ENCODE measurements at places on chromosomes 1 and 21. TPM values are rescaled to one million over a fixed set of nuclear protein-coding genes. Genes with fewer than 3 reads are reported as not detected.
A peak's percentile ranks its signal among the peaks of the same experiment; 100 is the strongest.

COL8A2 gene
- total RNA-seq = 13.0 TPM

DDX20 gene
- total RNA-seq = 18.7 TPM

GRCh38 chr1:68232289-68233148 is at the start of gene WLS:
WLS (minus strand) TSS chr1:68232523; CDS start chr1:68232299, 224 bp downstream.
- DNase-seq = peak; percentile 93

DNALI1 gene
- 7.5 TPM for total RNA-seq

- DNase-seq = no peak
These were observed 457.8 kb downstream of the PTPRC start for GRCh38 chr1:199096591-199096990.

GRCh38 chr1:210978974-210979354 is 155.0 kb downstream of the KCNH1 start:
- no peak for DNase-seq

DNA sequence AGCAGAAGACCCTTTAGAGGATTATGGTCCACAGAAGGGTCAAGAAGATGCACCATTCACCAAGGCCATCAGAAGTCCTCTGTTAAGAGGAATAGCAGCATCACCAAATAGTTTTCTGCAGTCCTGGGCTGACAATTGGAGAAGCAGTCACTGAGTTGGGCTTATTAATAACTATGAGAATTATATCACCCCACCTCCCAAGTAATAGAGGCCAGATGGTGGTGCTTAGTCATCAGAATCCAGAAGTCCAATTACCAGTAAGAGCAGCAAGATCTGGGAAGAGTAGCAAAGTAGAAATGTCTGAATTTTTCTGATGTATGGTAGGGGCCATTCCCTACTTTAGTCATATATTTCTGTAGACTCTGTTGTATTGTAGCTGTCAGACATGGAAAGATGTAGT is 6.1 kb upstream of the PSMA5 start:
- DNase-seq = no peak

CIART gene
- total RNA-seq = 15.3 TPM

- no peak for DNase-seq
These were observed 842 bp downstream of the ATXN7L2 start for GRCh38 chr1:109484519-109484975.

VWA1 gene
- 107 TPM for total RNA-seq

NEGR1 gene
- total RNA-seq = 58.9 TPM

DNA sequence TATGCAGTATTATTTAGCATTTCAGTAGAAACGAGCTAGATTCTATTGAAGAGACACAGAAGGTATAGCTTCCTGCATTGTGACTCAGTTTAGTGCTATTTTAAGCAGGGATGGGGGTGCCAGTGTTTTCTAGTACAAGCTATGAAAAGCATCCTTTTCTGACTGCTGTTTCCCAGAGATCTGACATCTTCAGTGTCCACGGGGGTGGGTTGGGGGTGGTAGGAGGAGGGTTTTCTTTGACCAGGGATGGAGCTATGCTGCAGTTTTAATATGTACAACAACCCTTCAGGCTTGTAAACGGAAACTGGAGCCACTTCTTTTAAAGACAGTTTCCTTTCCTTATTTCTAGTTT is 2.7 kb upstream of the NEGR1 start:
- DNase-seq = peak; percentile 64

DNA sequence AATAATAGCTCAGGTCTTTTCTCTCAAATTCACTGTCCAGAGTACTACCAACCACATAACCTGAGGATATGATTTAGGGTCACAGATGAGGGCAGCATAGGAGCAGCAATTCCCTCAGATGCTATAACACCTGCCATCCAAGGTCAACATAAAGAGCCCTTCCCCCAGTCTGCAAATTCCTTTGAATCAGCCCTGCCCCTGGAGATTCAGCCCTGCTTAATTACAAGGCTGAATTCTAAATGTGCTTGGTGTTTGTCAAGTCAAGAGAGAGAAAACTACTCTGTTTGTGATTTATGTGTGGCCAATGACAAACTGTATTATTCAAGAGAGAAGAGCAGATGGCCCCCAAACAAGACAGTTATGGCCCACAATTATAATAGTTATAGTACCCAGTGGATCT is 195.7 kb upstream of the ADGRL2 start:
- no peak for DNase-seq

DNA sequence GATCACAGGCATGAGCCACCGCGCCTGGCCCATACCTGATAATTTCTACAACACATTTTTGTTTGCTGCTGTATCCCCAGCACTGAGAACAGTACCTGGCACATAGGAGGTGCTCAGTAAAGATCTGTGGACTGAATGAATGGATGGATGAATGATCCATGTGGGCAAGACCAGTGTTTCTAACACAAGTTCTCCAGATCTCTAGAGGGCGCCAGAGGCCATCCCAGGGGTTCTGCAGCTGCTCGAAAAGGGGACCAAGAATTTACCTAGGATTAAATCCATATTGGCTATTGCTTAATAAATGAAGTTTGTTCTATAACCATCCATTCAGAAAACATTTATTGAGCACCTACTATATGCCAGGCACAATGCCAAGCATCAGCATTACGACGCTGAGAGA is 167.7 kb downstream of the ACTL8 start:
- DNase-seq = no peak

GRCh38 chr1:198318085-198318484 is 161.3 kb downstream of the NEK7 start:
- DNase-seq = no peak

GRCh38 chr1:22376976-22377375 is 74.7 kb upstream of the ZBTB40 start:
- no peak for DNase-seq

USP33 gene
- 68.4 TPM for total RNA-seq

DNA sequence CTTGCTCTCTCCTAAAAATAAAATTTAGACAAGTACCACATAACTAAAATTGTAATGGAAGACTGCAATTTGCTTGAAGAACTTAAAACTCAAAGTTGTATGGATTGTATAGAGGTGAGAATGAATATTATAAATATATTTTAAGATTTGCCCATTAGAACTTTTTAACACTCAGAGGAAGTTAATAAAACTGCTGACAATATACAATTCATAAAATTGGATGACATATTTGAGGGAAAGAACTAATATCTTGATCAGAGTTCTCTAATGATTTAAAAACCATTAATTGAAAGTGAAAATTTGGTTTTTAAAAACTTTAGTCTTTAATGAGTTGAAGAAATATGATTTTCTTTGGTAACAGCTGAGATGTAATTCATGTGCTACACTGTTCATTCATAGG is 20.9 kb downstream of the TTC3 start:
- DNase-seq = no peak

GRCh38 chr1:206545351-206545750 is 38.0 kb downstream of the RASSF5 start:
- DNase-seq = no peak

Measured in sigmoid colon (tissue), 7 donors.